ENCODE measurements at places on chromosomes 4 and X. TPM values are rescaled to one million over a fixed set of nuclear protein-coding genes. Genes with fewer than 3 reads are reported as not detected.
A peak's percentile ranks its signal among the peaks of the same experiment; 100 is the strongest.

- DNase-seq, result no peak
These were observed 97.3 kb upstream of the HPRT1 start for GRCh38 chrX:134362560-134363089.

GRCh38 chr4:7766661-7767345 is 172.9 kb downstream of the AFAP1 start:
- peak; percentile 29 for DNase-seq

The RRH gene
- total RNA-seq, result not detected

DNA sequence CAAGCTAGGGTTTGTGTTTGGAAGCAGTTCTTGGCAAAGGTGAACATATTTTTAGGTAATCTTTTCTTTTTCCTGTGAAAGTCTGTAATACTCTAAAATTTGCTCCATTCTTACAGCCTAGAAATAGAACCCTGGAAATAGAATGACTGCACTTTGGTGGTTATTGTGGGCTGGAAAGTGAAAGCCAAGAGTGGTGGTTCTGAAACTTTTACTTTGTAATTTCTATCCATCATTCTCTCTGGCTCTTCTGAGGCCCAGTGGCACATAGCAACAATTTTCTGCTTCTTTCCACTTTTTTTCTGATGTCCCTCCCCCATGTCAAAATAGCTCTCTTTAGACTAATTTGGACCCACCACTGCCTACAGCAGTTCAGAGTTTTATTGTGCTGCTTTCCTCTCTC is 300.4 kb upstream of the RPS6KA3 start:
- DNase-seq, result no peak

GRCh38 chr4:73721909-73722308 is 18.5 kb upstream of the CXCL8 start:
- no peak for DNase-seq

GRCh38 chr4:22515888-22516541 is at the start of gene ADGRA3:
ADGRA3 (minus strand) TSS chr4:22516066; CDS start chr4:22515784, 282 bp downstream.
- DNase-seq, result peak; percentile 78

DNA sequence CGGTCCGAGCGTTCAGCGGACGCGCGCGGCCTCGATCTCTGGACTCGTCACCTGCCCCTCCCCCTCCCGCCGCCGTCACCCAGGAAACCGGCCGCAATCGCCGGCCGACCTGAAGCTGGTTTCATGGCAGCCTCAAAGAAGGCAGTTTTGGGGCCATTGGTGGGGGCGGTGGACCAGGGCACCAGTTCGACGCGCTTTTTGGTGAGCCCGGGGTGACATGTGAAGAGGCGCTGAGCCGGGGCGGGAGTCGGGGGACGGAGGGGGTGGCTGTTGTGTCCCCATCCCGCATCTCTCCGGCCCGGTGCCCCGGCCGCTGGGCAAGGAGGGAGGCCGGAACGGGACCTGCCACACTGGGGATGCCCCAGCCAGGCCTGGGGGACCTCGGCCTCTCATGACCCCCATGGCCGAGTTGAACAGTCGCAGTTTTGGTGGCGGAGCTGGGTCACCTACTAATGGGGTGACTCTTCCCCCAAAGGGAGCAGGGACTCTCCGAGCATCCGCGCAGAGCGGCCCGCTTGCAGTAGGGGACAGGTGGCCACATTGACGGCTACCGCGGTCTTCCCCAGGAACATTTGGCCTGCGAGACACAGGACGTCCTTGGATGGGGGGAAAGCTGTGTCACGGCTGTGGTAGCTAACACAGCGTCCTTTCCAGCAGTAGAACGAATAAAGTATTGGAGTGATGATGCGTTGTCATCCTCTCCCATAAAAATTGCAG is at the start of gene GK:
Gene GK, plus strand, starts transcription at position 9 of the 717 bp plus-strand sequence. Its CDS starts 115 bp downstream, at position 124.
- DNase-seq, result peak; percentile 51

- DNase-seq, result no peak
These were observed 279.9 kb downstream of the INPP4B start for GRCh38 chr4:142566243-142566642.

The CNKSR2 gene
- 4.6 TPM for total RNA-seq

- DNase-seq, result no peak
These were observed 51.7 kb upstream of the CHRDL1 start for GRCh38 chrX:110847334-110847733.

The KLF8 gene
- total RNA-seq, result 17.7 TPM

The TMEM185A gene
- total RNA-seq, result 19.9 TPM

The ASB12 gene
- total RNA-seq, result not detected

The SASH3 gene
- 74.9 TPM for total RNA-seq

DNA sequence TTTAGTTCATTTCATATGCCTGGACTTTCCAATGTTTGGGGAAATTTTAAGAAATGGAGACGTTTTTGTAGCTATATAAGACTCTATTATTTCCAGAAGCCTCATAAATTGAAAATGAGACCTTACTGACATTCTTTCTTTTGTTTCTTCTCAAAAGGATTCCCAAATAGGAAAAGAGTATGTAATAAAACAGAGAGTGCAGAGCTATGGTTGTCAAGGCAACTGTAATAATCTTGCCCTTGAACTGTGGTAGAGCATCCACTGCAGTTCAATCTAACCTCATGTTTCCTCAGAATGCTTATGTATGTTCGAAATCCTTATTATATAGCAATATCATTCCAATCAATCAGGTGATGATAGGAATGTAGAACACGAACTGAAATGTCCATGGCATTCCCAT is 54.1 kb downstream of the AMELX start:
- DNase-seq, result no peak

DNA sequence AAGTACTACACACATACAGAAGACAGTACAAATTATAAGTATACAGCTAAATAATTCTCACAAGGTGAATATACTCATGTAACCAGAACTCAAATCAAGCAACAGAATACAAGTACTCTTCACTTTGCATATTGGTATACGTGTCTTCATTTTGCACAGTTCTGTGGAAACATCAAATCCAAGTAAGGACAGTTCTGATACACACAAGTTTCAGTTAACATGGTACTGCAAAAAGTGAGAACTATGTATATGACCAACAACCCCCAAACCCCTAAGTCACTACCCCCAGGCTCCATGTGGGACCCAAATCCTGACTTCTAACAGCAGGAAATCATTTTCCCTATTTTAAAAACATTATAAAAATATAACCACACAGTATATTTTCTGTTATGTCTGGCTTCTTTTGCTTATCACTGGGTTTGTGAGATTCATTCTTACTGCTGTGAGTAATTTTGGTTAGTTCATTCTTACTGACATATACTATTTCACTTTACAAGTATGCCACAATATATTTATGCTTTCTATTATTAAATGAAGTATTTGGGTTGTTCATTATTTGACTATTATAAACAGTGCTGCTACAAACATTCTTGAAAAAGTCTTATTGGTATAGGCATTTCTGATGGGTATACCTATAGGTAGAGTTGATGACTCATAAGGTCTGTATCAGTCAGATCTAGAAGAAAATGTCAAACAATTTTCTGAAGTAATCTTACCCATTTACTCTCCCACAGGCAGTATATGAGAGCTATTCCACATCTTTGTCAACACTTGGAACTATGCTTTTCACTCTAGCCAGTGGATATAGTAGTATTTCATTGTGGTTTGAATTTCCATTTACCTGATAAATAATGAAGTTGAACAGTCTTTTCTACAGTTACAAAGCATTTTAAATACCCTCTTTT is 47.0 kb downstream of the SCLT1 start:
- no peak for DNase-seq

DNA sequence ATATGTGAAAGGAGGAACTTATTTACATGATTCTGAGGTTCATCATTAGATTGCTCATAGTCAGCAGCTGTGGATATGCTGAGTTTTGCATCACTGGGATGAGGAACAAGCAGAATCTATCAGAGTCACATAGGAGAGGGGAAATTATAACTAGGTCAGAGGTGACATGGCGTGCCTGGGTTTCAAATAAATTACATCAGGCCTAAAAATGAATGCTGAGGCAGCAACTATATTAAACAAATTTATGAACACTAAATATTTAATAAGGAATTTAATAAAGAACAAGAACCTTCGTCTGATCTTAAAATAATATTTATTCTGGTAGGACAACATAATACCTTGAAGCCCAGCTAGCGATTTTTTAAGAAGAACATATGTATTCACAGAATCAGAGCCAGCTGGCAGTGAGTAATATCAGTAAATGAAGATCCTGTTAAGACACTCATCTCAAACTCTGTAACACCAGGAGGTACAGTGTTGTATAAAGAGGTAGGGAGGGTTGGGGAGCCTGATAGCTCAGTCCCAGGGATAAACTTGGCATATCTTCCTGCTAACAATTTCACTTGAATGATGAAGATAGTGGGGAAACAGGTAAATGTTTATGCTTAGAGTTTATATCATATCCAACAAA is 60.9 kb upstream of the HS3ST1 start:
- no peak for DNase-seq

The PPEF1 gene
- 0.71 TPM for total RNA-seq

The DCUN1D4 gene
- total RNA-seq, result 49.5 TPM

The GPR143 gene
- 0.47 TPM for total RNA-seq

DNA sequence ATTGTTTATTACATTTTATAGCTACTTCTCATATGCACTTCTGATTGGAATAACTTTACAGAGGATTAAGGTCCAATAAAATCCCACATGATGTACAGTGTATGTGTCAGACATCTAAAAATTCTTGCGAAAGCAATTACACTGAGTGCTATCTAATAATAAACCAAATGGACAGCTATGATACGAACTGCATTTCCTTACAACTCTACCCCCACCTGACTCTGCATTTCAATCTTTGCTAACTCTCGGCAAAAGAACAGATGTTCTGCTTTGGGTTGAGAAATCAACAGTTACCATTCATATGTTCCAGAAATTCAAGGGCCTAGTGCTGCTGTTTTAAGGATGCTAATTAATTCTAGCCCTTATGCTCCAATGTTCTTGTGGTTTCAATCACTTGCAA is 287.9 kb upstream of the NOCT start:
- no peak for DNase-seq

- DNase-seq, result no peak
These were observed 54.2 kb downstream of the TMA16 start for GRCh38 chr4:163548481-163549243.

DNA sequence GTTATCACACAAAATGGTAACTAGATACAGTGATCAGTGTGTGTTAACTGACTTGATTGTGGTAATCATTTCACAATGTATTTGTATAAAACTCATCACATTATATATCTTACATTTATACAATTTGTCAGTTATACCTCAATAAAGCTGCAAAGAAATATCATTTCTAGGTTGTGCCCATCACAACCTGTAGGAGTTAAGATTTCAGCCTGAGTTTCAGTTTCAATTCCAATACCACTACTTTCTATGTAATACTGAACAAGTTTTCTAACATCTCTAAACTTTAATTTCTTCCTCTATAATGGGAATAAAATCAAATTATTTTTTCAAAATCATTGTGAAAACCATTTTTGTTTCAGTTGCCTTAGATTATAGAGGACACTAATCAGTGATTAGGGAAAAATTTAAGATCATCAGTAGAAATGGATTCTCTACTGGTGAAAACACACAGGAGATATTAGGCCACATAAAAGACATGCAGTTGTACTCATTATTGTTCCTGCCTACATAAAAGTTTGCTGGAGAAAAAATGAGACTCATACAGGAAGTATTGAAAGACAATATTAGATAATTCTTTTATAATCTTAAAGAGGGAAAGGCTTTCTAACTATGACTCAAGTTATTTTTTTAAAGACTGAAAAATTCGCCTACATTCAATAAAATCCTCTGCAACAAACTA is 18.4 kb upstream of the TBC1D1 start:
- no peak for DNase-seq

- DNase-seq, result peak; percentile 26
These were observed 64.8 kb downstream of the ADRA2C start for GRCh38 chr4:3830774-3831528.

DNA sequence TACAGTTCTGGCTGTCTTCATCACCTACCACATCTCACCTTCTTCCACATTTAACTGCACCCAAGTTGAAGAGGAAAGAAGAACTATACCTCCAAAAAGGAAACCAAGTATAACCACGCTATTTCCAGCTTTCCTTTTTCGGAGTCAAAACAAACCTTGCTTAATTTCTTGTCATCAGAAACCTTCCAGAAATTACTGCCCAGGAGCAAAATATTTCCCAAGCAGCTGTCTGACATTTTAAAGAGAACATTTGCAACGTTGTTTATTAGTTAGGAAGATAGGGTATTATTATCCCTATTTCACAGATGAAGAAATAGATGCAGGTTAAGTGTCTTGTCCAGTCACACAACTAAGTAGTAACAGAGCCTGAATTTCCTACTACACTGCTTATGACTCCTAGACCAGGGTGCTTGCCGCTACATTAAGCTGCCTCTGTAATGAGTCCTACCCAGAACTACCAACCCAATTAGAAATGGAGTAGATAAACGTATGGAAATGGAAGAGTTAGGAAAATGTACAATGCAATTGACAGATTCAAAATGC is 2.2 kb upstream of the ACSL4 start:
- no peak for DNase-seq

The FAM149A gene
- total RNA-seq, result 13.3 TPM

The TAB3 gene
- 23.3 TPM for total RNA-seq

The PF4V1 gene
- total RNA-seq, result not detected

DNA sequence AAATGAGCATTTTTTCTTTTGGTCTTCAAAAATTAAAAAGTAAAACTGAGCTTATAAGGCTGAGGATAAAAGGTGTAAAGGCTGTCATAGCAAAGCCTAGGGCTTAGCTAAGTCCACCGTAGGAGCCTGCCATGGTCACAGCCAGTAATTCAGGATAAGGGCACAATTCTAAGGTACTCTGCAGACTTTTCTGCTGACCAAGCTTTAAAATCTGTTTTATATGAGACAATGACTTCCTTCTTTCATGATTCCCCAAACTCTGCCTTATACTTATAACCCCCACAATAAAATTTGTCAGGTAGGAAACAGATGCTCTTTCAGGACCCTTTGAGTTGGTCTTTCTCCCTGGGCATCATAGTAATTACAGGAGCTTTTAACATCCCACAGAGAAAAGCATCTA is 138.5 kb downstream of the COL4A6 start:
- no peak for DNase-seq

DNA sequence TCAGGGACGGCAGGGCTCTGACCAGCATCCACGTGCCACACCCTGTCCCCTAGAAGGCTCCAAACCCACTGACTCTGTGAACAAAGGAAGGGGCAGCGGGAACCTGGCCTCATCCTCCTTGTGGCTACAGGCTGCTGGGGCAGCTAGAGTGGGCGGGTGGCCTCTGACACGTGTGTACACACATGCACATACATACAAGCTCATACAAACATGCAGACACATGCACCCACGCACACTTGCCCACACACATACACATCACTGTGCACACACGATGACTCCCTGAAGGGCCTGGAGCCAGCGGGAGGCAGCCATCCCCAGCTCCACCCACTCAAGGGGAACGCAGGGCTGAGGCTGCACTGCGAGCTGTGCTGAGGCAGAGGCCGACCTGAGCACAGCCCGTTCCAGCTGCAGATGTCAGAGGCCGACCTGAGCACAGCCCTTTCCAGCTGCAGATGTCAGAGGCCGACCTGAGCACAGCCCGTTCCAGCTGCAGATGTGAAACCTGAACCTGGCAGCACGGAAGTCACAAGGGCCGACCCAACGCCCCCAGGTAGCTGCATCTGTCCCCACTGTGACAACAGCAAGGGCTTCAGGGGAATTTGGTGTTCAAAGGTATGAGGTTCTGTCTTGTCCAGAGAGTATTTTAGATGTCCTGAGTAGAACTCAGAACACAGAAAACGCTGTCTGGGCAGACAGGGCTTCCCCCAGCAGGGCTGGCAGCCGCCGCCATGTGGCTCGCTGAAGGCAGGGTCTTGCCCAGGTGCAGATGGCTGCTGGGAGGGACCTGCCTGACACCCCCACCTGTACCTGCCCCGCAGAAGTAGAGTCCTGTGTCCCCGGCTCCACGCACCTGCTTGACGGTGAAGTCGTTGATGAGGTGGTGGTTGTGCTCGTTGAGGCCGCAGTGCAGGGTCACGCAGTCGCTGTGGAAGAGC is 33.5 kb downstream of the CTBP1 start:
- no peak for DNase-seq

Data from lower lobe of right lung (tissue), 2 donors.